ENCODE measurements at places on chromosomes 4 and X.

DNA sequence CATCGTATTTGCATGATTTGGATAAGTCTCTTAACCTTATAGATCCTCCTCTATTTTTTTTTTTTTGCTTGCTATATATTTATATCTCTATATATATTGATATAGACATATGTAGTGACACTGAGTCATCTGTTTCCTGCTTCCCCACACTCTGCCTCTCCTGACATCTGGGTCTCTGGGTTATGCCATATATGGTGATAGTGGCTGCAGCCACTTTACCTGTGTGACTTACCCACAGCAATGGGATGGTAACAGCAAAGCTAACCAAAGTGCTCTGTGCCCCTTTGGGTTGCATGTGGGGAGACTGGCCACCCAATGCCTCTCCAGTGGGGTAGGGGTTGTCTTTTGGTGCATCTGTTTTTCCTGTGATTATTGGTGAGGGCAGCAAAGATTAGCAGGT lies 14.5 kb downstream of the CMC4 start:
- no peak for DNase-seq

DNA sequence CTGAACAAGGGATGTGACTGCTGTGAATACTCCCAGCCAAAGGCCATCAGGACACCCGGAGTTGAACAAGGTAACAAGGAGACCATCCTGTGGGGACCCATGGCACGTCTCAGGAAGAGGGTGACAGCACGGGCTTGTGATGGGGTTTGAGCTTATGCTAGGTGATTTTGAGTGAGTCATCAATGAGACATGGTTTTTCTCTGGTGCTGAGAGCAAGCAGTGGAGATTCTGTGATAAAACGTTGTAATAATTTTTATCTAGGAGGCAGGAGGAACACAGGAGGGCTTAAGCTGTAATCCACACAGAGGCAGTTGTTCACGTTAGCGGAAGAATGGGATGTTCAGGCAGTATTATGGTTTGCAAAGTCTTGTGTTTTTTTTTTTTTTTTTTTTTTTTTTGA lies 36.0 kb downstream of the TRIML1 start:
- DNase-seq: no peak

DNA sequence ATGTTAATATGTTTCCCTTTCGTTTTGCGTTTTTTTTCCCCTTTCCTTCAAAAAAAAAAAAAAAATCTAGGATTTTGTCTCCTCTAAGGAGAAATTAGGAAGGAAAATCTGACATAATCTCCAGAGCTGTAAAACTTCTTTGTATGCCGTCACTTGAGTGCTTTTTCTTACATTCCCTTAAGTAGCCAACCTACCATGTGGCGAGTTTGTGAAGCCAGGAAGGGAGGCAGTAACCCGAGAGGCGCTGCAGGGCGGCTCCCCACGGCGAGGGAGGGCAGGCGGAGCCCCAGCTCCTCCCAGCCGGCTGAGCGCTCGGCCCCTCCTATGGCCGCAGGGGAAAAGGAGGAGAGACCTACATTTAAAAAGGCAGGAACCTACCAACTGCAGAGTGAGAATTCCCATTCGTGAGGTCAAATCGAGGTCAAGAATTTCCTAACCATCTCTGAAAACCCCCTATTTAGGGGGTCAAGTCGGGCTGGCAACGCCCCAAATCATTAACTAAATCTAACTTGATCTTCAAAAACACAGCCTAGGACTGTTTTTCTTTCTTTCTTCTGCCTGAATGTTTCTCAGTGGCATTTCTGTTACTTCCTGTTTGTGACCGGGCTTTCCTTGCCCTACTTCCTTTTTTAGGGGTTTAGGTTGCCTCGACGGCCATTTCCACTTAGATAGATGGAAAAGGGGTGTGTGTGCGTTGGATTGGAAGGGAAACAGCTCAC lies 345.1 kb upstream of the KLF3 start:
- no peak for DNase-seq

DNA sequence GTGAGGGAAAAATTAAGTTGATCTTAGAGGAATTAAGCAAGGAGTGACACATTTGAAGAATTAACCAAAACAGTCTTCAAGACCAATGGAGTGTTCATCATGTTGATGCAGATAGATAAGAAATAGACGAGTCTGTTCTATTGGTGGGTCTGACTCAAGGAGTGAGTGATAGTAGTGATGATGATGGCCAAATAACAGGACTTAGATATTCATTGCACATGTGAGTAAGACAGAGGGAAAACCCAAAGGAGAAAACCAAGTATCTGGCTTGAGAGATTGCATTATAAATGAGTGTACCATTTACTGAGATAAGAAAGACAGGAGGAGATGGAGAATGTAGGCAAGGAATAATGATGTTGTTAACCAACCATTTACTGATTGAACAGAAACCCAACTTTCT lies 321.3 kb downstream of the ADGRL3 start:
- DNase-seq: no peak

DNA sequence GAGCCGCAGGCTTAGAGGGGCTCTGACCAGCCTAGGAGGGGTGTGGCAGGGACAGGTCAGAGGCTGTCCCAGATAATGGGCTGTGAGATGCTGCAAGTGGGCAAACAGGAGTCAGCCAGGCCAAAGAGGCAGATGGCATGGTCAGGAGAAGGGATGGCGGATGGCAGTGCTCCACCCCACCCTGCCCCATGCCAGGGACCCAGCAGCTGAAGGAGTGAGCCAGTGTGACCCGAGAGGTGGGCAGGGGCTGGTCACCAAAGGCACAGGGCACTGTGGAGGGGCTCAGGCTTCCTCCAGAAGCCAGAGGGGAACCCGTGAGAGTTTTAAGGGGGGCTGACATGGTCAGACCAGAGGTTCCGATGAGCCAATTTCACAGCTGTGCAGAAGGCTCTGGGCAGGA lies 96.9 kb downstream of the WFS1 start:
- DNase-seq: no peak

GRCh38 chr4:114192854-114193253 lies 213.4 kb upstream of the ARSJ start:
- DNase-seq: no peak

GRCh38 chr4:26785810-26786209 lies 74.8 kb upstream of the STIM2 start:
- DNase-seq: no peak

- no peak for DNase-seq
These were observed 104.4 kb downstream of the PJA1 start for GRCh38 chrX:69060631-69061408.

- no peak for DNase-seq
These were observed 33.3 kb upstream of the GPC4 start for GRCh38 chrX:133448512-133449076.

- DNase-seq: no peak
These were observed 241.4 kb downstream of the GRIA3 start for GRCh38 chrX:123425471-123425870.

DNA sequence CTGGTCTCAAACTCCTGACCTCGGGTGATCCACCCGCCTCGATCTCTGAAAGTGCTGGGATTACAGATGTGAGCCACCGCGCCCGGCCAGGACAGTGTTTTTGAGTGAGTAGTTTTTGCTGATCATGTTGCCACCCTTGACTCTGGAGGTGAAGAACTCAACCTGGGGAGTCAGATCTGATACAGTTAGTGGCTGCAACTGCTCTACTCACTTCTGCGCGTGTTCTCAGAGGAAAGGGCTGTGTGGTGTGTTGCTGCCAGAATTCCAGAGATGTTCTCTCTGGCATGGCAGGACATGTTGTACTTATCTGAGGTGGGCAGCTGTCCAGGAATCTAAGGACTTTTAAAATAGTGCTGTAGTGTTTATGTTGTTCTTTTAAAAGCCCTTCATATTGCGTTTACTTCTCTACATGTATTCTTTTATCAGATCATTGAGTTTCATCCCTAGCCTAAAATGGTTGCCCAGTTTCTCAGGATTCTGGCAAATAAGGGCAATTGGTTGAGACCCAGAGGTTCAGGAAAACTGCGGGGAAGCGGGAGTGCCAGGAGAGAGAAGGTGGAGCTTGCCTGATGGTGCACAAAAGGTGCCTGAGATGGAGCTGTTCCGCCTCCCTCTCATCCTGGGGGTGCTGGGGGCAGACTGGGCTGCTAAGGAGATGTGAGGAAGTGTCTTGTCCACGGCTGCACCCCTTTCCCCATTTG lies 97.7 kb downstream of the ARHGAP10 start:
- DNase-seq: no peak

DNA sequence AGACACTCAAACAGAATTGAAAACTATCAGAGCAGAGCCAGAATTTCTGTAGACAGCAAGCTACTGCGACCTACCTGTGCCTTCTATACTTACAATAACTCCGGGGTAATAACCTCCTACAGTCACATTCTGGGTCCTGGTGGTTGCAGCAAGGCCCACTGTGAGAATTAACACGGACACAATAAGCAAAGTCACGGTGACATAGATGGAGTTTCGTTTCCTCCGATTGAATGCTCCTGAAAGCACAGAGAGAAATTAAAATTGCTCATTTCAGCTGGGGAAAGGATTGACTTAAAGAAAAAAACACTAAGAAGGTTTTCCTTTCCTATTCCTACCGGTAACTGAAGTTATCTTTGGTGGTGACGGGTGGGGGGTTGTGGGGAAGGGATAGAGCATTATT lies 7.0 kb downstream of the TMEM255A start:
- DNase-seq: no peak
